GM23338 (cell line): ENCODE measurements at places on chromosomes 5 and 9.

- no peak for DNase-seq
Measured at GRCh38 chr9:82183181-82183860, 194.7 kb downstream of the SPATA31D1 start.

DNA sequence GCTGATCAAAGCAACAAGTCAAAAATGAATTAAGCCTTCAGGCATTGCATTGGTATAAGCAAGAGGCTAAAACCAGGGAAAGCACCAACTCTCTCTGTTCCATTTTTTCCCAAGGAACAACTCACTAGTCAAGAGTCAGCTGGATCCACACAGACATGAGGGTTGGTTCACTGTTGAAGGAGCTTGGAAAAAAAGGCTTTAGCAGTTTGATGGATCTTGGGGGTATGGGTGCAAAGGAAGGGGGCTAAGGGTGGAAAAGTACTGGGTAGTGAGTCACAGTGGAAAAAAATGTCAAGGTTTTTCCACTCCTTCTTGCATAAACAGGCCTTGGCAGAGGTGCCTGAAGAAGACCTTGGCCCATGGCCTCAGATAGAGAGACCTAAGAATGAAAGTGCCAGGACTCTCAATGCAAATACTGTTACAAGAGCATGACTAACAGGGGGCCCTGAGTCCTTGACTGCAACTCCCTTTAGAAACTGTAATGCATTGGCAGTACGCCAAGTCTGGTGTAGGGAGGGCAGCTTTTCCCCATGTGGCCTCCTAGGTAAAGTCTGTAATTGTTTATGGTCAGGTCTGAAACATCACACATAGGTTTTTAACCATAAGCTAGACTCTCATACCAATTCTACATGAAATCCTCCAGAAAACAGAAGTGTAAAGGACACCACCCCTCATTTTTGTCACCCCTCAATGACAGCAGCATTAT lies 23.7 kb downstream of the ACTL7A start:
- no peak for DNase-seq

DNA sequence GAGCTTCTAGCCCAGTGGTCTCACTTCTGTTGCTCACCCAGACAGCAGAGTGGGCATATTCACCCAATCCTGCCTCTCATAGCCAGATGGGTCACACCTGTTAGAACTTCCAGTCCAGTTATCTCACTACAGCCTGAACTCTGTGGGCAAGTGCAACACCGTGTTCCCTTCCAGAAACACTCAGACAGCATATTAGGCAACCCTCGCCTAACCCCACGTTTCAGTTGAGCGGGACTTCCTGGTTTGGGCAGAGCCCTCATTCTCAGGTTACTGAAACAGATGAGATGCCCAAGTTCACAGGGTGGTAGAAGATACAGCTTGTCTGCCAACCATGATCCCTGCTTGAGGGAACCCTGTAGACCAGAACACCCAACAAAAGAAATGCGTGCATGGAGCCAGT lies 538.2 kb downstream of the CYLC2 start:
- DNase-seq = no peak

DNA sequence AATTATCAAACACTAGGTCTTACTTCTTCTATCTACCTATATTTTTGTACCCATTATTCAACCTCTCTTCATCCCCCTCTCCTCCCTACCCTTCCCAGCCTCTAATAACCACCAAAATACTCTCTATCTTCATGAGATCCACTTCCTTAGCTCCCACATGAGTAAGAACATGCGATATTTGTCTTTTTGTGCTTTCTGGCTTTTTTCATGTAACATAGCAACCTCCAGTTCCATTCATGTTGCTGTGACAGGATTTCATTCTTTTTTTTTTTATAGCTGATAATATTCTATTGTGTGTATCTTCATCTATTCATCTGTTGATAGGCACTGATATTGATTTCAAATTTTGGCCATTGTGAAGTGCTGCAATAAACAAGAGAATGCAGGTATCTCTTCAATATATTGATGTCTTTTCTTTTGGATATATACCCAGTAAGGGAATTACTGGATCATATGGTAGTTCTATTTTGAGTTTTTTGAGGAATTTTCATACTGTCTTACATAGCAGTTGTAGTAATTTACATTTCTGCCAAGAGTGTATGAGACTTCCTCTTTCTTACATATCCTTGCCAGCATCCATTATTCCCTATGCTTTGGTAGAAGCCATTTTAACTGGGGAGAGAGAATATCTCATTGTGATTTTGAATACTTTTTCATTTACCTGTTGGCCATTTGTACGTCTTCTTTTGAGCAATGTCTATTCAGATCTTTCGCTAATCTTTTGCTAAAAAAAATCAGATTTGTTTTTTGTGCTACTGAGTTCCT lies 156.8 kb downstream of the DCP2 start:
- no peak for DNase-seq

DNA sequence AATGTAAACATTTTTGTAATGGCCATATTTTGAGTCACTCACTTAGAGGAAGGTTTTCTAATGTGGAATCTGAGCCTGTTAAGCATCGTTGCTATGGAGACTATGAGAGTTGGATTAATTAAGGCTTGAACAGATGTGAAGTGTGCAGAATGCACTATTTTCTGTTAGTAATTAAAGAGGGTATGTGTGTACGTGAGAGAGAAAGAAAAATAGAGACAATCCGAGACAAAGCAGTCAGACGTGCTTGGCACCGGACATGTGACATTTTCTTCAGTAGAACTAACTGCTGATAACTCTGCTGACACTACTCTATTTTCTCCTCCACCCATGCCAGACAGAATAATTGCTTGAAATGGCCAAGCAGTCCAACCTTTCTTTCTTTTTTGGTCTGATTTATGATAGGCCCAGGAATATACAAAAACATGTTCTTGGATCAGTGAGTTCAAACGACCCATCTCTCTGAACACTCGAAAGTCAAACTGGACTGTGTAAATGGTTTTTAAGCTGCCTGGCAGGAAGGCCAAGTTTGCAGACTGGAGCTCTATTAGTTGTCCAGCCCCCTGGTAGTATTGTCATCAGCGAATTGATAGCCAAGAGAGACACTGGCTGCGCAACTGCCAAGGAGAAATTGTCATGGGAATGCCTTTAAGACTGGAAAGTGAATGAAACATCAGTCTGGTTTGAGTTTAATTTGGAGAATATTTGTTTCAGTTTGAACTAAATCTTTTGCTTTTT lies 322.1 kb downstream of the ARHGEF28 start:
- DNase-seq = no peak

DNA sequence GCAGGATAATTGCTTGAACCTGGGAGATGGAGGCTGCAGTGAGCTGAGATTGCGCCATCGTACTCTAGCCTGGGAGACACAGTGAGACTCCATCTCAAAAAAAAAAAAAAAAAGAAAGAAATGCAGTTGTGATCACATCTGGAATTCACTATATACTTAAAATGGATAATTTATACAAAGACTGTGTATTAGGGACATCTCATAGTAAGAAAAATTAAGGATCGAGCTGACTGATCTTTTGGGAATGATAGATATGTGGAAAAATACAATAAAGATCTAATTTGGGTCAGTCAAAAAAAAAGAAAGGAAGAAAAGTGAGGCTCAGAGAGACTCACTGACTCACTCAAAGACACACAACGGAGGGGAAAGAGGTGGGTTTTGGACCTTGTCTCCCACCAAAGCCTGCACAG lies 73.2 kb upstream of the STXBP1 start:
- no peak for DNase-seq

- no peak for DNase-seq
Measured at GRCh38 chr5:71744009-71744790, 25.1 kb downstream of the CARTPT start.

- no peak for DNase-seq
Measured at GRCh38 chr5:176646707-176647029, 616 bp upstream of the TSPAN17 start.

DNA sequence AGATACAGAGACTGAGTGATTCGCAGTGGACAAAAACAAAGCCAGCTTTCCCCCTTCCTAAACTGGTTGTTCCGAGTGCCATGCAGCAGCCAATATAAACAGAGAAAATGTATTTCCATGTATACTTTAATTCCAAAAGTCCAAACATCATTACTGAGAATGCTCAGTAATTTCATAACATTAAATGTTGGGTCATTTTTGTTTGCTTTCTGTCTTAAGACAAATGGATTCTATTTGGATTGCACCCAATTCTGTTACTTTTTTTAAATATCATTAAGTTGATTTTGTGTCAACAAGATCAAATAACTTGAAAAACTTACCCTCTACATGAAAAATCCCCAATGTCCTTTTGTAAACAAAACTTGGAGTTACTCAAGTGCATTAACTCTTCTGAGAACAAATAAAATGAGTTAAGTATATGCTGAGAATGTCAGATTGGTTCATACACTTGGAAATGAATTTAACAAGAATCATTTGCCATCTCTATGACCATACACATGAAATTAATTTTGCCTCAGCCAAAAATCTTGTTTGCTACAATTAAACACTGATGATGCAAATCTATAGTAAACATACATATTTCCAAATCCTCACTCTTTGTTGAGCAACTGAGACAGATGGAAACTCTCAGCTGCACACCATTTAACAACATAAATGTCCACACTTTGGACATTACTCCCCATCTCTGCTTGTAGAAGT lies 19.4 kb downstream of the LURAP1L start:
- no peak for DNase-seq

- no peak for DNase-seq
Measured at GRCh38 chr5:121182788-121183490, 668.7 kb upstream of the FTMT start.

GRCh38 chr5:7876867-7877266 lies 7.9 kb downstream of the MTRR start:
- DNase-seq = no peak

GRCh38 chr9:89491694-89492093 lies 6.2 kb downstream of the SEMA4D start:
- DNase-seq = no peak

- DNase-seq = no peak
Measured at GRCh38 chr9:25813478-25813877, 135.2 kb upstream of the TUSC1 start.

DNA sequence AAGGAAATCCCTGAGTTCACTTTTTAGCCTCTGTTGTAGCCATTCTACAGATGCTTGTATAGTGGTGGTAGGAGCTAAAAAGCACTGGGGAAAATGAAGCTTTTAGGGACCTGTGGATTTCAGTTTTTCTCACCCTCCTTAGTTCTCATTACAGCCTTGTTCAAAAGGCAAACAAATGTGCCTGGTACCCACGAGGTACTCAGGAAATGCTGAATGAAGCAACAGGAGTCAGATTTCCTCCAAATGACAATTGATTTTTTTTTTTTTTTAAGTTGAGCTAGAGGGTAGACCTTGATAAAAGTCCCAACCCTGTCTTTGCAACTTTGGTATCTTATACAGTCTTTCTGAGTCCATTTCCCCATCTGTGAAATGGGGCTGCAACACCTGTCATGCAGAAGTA lies 21.3 kb upstream of the TMOD1 start:
- DNase-seq = no peak

DNA sequence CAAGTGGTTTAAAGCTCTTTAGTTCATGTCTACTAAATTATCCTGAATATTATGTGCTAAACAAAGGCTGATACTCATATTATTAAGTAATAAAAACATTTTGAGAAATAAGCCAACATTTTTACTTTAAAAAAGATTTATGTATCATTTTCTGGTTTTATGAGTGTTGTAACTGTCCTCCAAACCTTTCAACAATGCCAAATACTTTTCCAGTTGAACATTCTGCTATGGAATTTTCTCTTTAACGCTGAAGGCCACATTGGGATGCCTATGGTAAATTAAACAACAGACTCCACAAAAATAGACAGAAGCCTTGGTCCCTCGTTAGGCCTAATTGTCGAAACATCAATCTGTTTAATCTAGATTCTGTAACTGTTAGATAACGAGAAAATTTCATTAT lies 131.3 kb downstream of the GLIS3 start:
- no peak for DNase-seq
